ENCODE measurements at places on chromosomes 6 and 20. TPM values are rescaled to one million over a fixed set of nuclear protein-coding genes. Genes with fewer than 3 reads are reported as not detected.
A peak's percentile ranks its signal among the peaks of the same experiment; 100 is the strongest.

DNA sequence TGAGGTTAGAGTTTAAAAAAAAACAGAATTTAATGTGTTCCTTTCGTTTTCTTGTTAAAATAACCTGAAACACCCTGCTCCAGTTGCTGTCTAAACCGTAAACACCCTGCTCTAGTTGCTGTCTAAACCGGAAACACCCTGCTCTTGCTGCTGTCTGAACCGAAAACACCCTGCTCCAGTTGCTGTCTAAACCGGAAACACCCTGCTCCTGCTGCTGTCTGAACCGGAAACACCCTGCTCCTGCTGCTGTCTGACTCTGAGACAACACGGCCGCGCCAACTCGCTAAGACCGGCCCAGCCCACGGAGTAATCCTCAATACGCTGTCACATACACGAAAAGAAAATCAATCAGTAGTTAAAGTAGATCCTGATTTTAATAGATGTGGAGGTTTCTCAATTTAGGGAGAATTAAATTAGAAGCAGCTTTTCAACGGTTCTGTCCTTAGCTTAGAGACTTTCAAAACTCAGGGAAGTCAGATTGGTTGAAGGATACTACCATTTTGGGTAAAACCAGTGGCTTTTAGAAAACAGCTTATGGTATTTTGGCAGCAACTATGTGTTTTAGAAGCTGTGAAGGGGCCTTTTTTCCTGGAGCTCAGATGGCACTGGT is 98.3 kb downstream of the RAMACL start:
- DNase-seq: peak; percentile 19

- no peak for DNase-seq
Observed at GRCh38 chr6:142443532-142443931, 141.7 kb downstream of the ADGRG6 start.

ADGRB3 gene
- 1.5 TPM for total RNA-seq

GRCh38 chr20:5205348-5206210 is 78.8 kb downstream of the CDS2 start:
- peak; percentile 87 for DNase-seq

DNA sequence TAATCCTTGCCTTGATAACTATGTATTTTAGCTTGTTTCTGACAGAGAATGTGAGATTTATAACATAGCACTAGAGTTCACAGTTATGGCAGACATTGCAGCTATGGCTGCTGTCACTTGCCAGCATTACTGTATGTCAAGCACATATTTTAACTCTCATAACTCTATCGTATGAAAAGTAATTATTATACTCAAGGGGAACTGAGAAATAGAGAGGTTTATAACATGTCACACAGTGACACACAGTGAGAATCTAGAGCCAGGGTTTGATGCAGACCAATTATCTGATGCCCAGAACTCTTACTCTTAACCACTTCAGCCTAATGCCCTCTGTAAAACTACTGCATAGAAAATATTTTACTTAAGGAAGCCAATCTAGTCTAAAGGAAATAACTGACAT is 1012.4 kb downstream of the GRIK2 start:
- DNase-seq: no peak

RAB44 gene
- total RNA-seq: 0.03 TPM

NKX2-4 gene
- total RNA-seq: not detected

- DNase-seq: no peak
Observed at GRCh38 chr20:12700701-12701100, 308.1 kb upstream of the SPTLC3 start.

IL20RA gene
- not detected for total RNA-seq

PROKR2 gene
- not detected for total RNA-seq

Measured in neural progenitor cell (in vitro differentiated cells).